ENCODE measurements at places on chromosomes 2 and 18. TPM values are rescaled to one million over a fixed set of nuclear protein-coding genes. Genes with fewer than 3 reads are reported as not detected.
A peak's percentile ranks its signal among the peaks of the same experiment; 100 is the strongest.

CLEC4F gene
- 0.13 TPM for total RNA-seq

MDH1 gene
- total RNA-seq, result 1,107 TPM

HOXD3 gene
- 1.0 TPM for total RNA-seq

STON1 gene
- 6.7 TPM for total RNA-seq

ARHGEF33 gene
- 0.38 TPM for total RNA-seq

HPCAL1 gene
- total RNA-seq, result 21.6 TPM

ITPRIPL1 gene
- 0.83 TPM for total RNA-seq

GRCh38 chr2:164046040-164046439, 310.2 kb upstream of the FIGN start:
- no peak for DNase-seq

DNA sequence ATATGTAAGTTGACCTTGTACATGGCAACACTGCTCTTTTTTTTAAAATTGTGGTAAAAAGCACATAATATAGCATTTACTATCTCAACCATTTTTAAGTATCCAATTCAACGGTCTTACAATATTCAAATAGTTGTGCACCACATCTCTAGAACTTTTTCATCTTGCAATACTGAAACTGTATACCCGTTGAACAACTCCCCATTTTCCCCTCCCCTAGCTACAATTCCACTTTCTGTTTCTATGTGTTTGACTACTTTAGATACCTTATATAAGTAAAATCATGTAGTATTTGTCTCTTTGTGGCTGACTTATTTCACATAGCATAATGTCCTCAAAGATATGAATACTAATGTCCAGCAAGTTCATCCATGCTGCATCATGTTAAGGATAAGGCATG, 452.1 kb downstream of the TXNL1 start:
- no peak for DNase-seq

- no peak for DNase-seq
Observed at GRCh38 chr2:99680946-99681345, 191.1 kb upstream of the REV1 start.

DNA sequence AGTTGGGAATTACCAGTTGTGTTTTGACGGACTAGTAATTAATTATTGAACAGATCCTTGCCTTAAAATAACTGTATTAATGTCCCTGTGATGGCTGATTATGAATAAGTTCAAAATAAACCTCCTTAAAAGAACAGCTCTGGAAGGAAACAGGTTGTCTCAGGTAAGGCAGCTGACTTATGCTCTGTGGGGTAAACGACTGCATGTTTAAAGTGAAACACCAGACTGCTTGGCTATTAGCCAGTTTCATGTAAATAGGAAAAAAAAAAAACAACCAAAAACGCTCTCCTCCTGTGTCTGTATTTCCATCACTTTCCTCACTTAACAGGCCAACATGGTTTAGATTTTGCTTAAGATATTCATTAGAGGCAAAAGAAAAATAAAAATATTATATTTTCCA, 243.6 kb downstream of the TMEM182 start:
- no peak for DNase-seq

DNA sequence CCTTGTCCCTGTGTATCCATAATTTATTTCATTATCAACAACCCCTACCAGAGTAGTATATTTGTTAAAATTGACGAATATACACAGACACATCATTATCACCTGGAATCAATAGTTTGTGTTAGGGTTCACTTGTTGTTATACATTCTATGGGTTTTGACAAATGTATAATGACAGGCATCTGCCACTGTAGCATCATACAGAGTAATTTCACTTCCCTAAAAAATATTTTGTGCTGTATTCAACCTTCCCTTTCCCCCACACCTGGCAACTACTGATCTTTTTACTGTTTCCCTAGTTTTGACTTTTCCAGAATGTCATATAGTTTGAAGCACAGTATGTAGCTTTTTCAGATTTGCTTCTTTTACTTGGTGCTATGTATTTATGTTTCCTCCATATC, 132.0 kb downstream of the ZNF804A start:
- no peak for DNase-seq

DNA sequence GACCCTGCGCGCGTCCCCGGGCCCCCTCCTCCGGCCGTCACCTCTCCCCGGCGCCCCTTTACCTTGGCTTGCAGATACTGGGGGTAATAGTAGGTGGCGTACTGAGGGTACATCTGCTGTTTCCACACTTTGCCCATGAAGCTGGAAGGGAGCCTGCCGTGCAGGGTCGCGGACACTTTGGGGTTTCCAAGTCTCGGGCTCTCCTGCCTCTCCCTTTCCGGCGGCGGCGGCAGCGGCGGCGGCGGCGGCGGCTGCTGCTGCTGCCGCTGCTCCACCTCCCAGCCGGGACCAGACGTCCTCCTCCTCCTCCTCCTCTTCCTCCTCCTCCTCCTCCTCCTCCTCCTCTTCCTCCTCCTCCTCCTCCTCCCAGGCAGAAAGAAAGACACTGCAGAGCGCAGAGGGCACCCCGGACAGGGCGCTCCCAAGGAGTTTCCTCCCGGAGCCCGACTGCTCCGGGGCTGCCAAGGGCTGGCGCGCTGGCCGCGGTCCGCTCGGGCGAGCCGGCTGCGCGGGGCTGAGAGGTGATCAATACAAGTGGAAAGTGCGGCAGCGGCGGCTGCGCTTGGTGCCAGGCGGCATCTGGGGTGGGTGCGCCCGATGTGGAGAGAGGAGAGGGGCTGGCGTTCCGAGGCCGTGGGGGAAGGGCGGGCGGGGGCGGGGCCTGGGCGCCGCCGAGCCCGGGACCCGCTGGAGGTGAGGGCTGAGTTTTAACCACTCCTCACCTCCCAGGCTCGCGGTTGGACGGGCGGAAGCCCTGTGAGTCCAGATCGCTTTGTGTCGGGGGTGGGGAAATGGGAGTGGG, at the start of gene RBMS1:
TSS of gene RBMS1 (minus strand) at position 581 of the 802 bp plus-strand sequence. CDS start at position 137, 444 bp downstream.
- peak; percentile 82 for DNase-seq

DNA sequence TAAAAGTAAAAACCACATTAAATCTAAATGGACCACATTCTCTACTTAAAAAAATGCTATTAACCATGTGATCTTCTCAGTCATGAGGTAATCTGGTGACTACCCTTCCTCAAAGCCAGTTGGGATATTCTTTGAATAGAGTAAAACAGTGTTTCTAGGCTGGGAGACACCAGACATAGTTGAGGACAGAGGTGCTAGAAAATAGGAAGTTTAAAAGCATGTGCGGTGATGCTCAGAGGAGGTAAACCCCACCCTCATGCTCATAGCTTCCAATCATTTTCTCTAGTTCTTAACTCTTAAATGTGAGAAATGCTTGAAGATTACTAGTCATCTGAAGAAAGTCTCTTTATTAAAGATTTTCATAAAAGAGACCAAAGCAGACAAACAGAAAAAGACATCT, 30.7 kb upstream of the ELAC1 start:
- no peak for DNase-seq

DNA sequence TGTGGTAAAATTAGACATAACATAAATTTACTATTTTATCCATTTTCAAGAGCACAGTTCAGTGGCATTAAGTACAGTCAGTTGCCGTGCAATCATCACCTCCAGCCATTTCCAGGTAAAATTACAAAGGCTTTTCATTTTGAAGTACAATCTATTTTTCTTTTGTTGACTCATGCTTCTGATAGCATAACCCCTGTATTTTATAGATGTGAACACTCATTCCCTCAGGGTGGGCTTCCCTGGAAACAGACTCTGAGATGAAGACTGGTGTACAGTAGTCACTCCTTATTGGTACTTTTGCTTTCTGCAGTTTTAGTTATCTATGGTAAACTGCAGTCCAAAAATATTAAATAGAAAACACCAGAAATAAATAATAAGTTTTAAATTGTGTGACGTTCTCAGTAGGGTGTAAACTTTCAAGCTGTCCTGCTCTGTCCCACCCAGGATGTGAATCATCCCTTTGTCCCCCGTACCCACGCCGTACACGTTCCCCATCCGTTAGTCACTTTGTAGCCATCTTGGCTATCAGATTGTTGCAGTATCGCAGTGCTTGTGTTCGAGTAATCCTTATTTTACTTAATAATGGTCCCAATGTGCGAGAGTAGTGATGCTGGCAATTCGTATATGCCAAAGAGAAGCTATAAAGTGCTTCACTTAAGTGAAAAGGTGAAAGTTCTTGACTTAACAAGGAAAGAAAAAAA, 41.1 kb upstream of the NAB1 start:
- no peak for DNase-seq

Measured in cardiac septum (tissue), 1 donor.